ENCODE measurements at places on chromosomes 16 and 17. TPM values are rescaled to one million over a fixed set of nuclear protein-coding genes. Genes with fewer than 3 reads are reported as not detected.

The ACOX1 gene
- 49.5 TPM for total RNA-seq

The MYH4 gene
- total RNA-seq = not detected

The SOX9 gene
- total RNA-seq = 1.2 TPM

The ACSM2A gene
- not detected for total RNA-seq

The KRTAP16-1 gene
- not detected for total RNA-seq

The CD68 gene
- total RNA-seq = 16.4 TPM

Measured in bronchial epithelial cell (primary cell).